Activated CD4-positive, alpha-beta memory T cell treated with anti-CD3 and anti-CD28 coated beads, Interleukin-2, amount 10 ng/mL, durations not matched to agents 7 days and 5 days (primary cell): ENCODE measurements at places on chromosomes 12 and 14. TPM values are rescaled to one million over a fixed set of nuclear protein-coding genes. Genes with fewer than 3 reads are reported as not detected.

ISCA2 gene
- 25.8 TPM for total RNA-seq

ARID4A gene
- 41.7 TPM for total RNA-seq

HCAR3 gene
- not detected for total RNA-seq

EIF2S3B gene
- 1.6 TPM for total RNA-seq

PIWIL1 gene
- not detected for total RNA-seq
